Occipital lobe (tissue), 3 donors: ENCODE measurements at places on chromosomes 1 and 21. TPM values are rescaled to one million over a fixed set of nuclear protein-coding genes. Genes with fewer than 3 reads are reported as not detected.

DNA sequence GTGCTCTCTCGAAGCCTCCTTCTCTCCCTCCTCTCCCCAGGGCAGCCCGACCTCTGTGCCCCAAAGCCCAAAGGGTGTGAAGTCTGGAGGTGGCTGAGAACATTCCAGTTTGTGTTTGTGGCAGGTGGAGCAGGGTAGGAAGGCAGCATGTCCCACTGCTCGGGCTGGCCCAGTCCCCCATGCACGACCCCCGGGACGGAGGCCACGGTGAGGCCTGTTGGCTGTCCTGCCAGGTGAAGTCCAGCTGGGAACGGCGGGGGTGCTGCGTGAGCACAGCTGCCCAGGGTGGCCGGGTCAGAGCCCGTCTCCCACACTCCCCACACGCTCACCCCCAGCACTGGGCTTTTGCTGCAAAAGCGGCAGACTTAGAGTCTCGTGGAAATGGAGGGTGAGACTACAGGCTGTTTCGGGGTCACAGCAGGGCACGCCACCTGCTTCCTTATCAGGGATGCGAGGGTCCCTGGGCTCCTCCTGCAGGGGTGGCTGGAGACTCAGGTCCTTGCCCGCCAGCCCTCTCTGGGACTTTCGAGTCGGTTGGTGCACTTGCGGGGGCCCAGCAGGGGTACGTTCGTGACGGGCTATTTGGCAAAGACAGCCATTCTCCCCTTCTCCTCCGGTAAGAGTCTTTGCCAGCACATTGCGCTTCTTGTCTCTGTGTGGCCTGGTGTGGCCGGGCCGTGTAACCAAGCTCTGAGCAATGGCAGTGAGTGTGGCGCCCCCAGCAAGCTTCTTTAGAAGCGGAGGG is 40.3 kb downstream of the MORN1 start:
- DNase-seq = no peak

- no peak for DNase-seq
Measured at GRCh38 chr1:208219659-208220282, 24.4 kb downstream of the PLXNA2 start.

UQCRHL gene
- 2.7 TPM for total RNA-seq

- DNase-seq = no peak
Measured at GRCh38 chr1:205488074-205488723, 16.3 kb upstream of the CDK18 start.

GRCh38 chr1:9008236-9008635 is 18.0 kb downstream of the SLC2A7 start:
- no peak for DNase-seq

DNA sequence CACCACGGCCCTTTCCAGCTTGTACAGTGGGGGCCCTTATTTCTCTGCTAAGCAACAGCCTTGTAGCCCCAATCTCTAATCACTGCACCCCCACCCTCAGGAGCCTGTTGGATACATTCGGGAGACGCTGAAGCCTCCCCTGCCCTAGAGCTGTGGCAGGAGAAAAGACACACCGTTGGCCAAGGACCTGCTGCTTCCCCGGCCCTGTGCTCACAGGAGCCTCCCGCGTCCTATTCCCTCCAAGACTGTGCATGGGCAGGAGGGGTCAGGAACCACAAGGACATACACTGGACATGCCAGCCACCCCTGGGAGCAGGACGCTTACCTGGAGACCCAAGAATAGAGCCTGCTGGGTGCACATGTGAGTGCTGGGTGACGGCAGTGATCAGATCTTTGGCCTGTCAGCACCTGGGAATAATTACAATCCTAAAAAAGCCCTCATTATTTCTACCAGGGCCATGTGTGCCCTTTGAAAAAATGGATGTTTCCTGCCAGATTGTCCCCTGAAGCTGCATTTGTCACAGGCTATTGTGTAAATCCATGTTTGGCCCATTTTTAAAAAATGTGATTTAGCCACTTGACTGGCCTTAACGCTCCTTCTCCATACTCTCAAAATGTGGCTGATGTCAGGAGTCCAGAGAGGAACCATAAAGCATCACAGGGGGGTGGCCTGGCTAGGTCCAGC is 590.6 kb downstream of the MATN1 start:
- no peak for DNase-seq

DNA sequence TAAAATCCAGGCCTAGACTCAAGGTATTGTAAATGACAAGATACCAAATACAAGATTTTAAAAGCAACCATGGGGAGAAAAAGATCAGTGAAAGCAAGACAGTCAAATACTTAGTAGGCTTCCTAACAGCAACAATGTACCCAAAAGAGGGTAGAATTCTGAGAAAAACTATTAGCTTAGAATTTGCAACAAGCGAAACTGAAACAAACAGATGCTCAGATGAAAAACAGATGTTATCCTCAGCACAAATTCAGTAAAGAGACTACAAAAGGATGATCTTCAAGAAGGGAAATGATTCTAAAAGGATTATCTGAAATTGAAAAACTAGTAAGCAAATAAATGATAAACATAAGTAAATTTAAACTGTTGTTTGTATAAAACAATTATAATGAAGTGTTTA is 40.0 kb downstream of the PDC start:
- no peak for DNase-seq
